ENCODE measurements at places on chromosomes 1 and 21. TPM values are rescaled to one million over a fixed set of nuclear protein-coding genes. Genes with fewer than 3 reads are reported as not detected.

IL19 gene
- not detected for total RNA-seq

DNASE2B gene
- not detected for total RNA-seq

CRNN gene
- total RNA-seq = not detected

PLA2G2D gene
- total RNA-seq = not detected

C21orf58 gene
- total RNA-seq = 7.1 TPM

OR2AK2 gene
- total RNA-seq = not detected

NDC1 gene
- total RNA-seq = 22.4 TPM

CLDN19 gene
- not detected for total RNA-seq

LEMD1 gene
- total RNA-seq = not detected

KRTAP21-2 gene
- total RNA-seq = not detected

SMIM11 gene
- total RNA-seq = 1.3 TPM

KCNN3 gene
- total RNA-seq = 0.02 TPM

RGS8 gene
- total RNA-seq = not detected

C1orf21 gene
- 11.4 TPM for total RNA-seq

TTC24 gene
- not detected for total RNA-seq

CAMSAP2 gene
- 18.3 TPM for total RNA-seq

GLIS1 gene
- total RNA-seq = 0.08 TPM

LCE1D gene
- not detected for total RNA-seq

NEXN gene
- 8.5 TPM for total RNA-seq

B4GALT2 gene
- 46.6 TPM for total RNA-seq

MYOC gene
- total RNA-seq = not detected

GCLM gene
- 96.3 TPM for total RNA-seq

SMPDL3B gene
- total RNA-seq = 1.1 TPM

CBS gene
- 13.7 TPM for total RNA-seq

TNFSF4 gene
- not detected for total RNA-seq

DIRAS3 gene
- 1.4 TPM for total RNA-seq

SH2D5 gene
- total RNA-seq = 17.1 TPM

C1orf87 gene
- total RNA-seq = not detected

NPHS2 gene
- total RNA-seq = not detected

CADM3 gene
- 0.24 TPM for total RNA-seq

NFASC gene
- total RNA-seq = 1.5 TPM

TCP10L gene
- 0.92 TPM for total RNA-seq

GPR37L1 gene
- total RNA-seq = 0.19 TPM

FNDC5 gene
- 0.44 TPM for total RNA-seq

DDAH1 gene
- 6.8 TPM for total RNA-seq

ADAM30 gene
- total RNA-seq = not detected

SPRR5 gene
- total RNA-seq = not detected

KRTAP6-3 gene
- not detected for total RNA-seq

CSF3R gene
- not detected for total RNA-seq

SH3BP5L gene
- total RNA-seq = 28.4 TPM

ZNHIT6 gene
- 15.9 TPM for total RNA-seq

C1orf141 gene
- total RNA-seq = not detected

SLC66A1 gene
- total RNA-seq = 23.2 TPM

ASCL5 gene
- total RNA-seq = not detected

PCNX2 gene
- total RNA-seq = 12.2 TPM

TMED5 gene
- total RNA-seq = 29.8 TPM

TAS1R1 gene
- not detected for total RNA-seq

All from A549 treated with CORT108297 at 1 μM for 4 hours (cell line).